ENCODE measurements at places on chromosomes 3 and 15.

- peak; percentile 60 for DNase-seq
Measured at GRCh38 chr15:80160570-80161156, 7.9 kb downstream of the FAH start.

DNA sequence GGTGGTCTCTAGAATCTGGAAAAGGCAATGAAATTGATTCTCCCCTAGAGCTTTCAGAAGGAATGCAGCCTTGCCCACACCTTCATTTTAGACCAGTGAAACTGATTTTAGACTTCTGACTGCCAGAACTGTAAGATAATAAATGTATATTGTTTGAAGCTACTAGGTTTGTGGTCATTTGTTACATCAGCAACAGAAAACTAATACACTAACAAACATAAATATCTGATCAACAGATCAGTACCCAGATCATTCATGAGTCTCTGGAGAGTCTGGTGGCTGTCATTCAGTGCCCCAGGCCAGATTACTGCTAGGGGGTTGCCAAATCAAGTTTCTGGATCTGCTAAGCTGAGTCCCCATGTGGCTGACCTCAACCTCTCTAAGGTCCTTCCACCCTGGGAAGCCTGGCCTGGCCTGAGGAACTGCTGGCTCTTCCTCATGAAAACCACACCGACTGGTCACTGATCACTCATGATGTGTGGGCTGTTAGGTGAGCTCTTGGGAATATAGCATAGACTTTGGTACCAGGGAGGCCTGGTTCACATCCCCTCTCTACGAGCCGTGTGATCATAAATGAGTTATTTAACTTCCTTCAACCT lies 11.1 kb upstream of the LACTB start:
- DNase-seq = no peak

DNA sequence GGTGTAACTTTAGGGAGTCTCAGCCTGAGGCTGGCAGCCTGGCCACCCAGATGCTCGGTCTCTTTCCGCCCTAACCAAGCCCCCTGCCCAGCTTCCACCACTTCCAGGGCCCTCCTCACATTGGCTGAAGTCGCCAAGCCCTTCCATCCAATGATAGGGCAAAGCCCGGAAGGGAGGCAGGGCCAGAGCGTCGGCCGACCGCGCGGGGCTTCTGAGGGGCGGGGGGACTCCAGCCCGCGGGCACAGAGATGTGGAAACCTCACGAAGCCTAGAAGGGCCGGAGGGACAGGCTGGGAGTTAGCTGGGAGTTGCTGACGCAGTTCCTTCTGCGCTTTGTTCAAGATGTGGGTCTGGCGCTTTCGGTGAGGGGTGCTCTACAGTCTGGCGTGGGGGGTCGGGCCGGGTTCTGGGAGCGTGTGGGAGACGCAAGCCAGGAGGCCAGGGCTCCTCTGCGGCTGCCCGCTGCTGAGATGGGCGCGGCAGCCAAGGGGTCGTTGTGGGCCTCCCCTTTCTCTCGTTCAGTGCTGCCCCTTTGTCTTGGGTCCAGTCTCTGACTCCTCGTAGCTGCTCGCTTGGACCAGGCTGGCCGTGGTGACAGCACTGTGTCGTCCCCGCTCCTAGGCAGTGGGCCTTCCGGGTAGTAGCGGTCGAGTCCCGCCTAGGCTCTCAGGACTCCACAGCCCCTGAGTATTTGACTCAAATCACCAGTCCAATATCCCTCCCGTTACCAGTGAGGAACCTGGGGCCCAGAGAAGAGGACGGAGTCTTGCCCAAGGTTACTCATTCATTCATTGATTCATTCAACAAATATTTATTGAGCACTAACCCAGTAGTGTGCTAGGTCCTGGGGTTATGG lies at the start of gene ZNF660:
Gene ZNF660, plus strand, starts transcription at position 319 of the 856 bp plus-strand sequence. CDS start 9,230 bp downstream, outside the sequence.
- DNase-seq = peak; percentile 1

GRCh38 chr3:176951144-176951543 lies 246.1 kb downstream of the TBL1XR1 start:
- DNase-seq = no peak

DNA sequence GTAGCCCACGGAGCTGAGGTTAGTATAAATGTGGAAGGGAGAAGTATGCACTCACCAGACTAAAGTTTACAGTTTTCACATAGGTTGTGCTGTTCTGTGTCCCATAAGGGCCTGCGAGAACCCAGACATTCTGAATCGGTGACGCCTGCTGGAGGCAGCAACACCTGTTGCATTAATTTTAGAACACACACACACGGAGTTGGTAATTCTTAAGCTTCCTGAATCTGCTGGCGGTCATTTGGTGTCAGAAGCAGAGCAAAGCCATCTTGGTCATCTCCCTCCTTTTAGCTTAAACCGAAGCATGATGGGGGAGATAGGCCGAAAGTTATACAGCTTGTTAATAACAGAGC lies 41.1 kb upstream of the AP3B2 start:
- no peak for DNase-seq

DNA sequence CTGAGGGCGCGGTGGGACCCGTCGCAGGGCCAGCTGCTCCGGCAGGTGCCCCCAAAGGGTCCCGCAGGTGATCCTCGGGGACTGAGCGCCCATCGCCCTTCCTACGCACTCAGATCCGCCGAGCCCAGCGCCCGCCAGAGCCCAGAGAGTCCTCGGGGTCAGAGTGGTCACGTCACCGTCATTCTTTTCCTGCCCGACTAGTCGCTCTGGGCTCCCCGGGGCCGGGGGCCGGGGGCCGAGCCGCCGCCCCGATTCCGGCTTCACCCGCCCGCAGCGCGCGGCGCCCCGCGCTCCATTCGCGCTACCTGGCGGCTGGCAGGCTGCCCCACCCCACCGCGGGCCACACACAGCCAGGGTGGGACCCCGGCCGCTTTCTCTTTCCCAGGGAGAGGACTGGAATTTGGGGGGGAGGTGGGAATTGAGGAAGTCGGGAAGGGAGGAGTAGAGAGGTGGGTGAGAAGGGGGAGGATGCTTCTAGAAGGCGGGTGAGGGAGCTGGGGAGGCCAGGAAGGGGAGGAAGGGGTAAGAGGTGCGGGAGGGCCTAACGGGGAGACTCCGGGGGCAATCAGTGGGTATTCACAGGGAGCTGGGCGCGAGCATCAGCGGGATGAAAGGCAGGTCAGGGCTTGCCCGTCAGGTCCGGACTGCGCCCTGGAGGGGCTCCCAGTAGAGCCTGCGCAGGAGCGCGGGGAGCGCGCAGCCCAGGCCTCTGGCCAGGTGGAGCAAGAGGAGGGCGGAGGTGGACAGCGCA lies 36.1 kb upstream of the EPHB3 start:
- no peak for DNase-seq

- no peak for DNase-seq
Measured at GRCh38 chr15:90915808-90916440, 12.8 kb downstream of the MAN2A2 start.
